GOT3 (cell line): ENCODE measurements at places on chromosomes 16 and 17.

- DNase-seq: no peak
Measured at GRCh38 chr16:87970186-87970585, 19.0 kb downstream of the BANP start.

GRCh38 chr17:7435676-7436555 lies 681 bp downstream of the TMEM102 start:
- no peak for DNase-seq

DNA sequence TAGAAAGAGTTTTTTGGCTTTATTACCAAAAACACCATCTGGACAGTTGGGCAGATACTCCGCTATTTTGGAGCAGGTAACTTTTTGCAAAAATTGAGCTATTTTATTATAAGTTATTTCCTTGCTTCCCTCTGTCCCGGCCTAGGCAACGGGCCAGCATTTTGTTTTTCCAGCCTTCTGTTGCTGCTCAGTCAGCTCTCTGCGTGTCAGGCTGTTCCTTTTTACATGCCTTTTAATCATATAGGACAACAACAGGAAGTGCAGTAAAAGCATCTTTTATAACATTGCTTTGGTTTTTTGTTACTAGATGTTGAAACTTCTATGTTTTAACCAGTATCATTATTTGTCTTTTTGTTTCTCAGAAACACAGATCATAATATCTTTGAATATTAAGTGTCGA lies 30.4 kb downstream of the PPM1D start:
- DNase-seq: no peak

DNA sequence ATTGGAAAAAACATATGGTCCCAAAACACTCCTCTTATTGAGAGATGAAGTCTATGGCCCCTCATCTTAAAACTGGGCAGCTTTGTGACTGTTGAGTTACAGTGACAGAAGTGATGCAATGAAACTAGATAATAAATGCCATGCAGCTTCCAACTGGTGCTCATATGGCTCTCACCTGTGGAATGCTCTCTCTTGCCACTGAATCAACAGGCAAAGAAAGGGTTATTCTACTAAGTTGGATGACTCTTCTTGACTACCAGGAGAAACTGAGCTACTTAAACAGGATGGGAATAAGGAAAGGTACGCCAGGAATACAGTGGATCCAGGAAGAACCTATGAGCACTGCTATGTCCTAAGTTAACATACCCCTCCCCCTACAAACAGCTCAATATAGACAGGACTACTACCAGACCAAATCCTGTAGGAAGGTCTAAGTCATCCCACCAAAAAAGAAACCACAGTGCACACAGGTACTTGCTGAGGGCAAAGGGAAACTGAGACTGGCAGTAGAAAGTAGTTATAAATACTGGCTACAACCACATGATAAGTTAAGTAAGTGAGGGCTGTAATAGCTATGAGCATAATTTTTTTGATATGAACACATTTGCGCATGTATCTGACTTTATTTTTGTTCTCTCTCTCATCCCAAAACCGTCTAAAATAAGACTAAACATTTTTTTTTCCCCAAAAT lies 398.5 kb downstream of the ZFHX3 start:
- no peak for DNase-seq

GRCh38 chr16:58459344-58460218 lies 40.4 kb upstream of the NDRG4 start:
- peak; percentile 36 for DNase-seq

DNA sequence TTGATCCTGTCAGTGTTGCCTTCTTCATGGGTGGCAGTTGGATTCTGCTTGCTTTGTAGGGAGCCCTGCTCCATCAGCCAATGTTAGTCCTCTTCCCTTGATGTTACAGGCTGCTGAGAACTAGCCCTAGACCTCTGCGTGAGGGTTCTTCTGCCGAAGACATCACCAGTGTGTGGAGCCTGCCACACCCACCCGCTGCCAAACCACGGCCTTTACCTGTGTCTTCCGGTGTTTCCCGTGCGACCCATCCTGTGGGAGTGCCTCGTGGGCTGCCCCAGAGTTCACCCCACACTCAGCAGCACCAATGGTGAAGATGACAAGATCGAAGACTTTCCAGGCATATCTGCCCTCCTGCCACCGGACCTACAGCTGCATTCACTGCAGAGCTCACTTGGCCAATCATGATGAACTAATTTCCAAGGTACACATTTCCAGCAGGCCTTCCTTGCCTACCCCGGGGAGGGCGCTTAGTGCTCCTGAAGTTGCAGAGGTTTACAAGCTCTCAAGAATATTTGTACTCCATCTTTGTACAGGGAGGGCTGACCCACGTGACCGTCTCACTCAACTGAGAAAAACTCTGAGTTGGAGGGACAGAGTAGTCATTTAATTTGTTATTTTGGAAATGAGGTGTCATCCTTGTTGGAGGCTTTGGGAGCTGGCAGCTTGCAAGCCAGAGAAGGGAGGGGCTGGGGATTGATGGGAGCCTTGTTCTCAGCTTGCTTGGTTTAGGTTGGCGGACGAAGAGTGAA lies 21.8 kb downstream of the YPEL2 start:
- no peak for DNase-seq

- no peak for DNase-seq
Measured at GRCh38 chr17:56290802-56291118, 137.5 kb downstream of the ANKFN1 start.

GRCh38 chr16:67364600-67365235 lies 28.6 kb downstream of the TPPP3 start:
- DNase-seq: no peak

GRCh38 chr17:38326996-38327792 lies 16.6 kb downstream of the GPR179 start:
- DNase-seq: no peak

DNA sequence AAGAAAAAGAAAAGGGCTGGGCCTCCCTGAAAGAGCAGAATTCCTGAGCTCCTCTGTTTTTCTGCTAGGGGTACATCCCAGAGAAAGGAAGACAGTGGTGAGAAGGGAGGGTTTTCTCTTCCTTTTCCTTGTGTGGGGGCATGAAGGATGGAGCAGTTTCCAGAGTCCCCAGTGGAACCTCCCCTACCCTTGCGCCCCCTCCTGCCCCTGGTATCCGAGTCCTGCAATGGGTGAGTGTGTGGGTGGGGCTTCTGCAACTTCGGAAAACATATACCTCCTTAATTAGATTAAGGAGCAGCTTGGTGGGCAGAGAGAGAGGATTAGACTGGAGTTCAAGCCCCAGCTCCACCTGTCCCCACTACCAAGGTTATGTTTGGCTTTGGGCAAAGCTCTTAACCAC lies 5.4 kb upstream of the GIP start:
- DNase-seq: no peak

- no peak for DNase-seq
Measured at GRCh38 chr16:17380613-17381012, 90.1 kb downstream of the XYLT1 start.

DNA sequence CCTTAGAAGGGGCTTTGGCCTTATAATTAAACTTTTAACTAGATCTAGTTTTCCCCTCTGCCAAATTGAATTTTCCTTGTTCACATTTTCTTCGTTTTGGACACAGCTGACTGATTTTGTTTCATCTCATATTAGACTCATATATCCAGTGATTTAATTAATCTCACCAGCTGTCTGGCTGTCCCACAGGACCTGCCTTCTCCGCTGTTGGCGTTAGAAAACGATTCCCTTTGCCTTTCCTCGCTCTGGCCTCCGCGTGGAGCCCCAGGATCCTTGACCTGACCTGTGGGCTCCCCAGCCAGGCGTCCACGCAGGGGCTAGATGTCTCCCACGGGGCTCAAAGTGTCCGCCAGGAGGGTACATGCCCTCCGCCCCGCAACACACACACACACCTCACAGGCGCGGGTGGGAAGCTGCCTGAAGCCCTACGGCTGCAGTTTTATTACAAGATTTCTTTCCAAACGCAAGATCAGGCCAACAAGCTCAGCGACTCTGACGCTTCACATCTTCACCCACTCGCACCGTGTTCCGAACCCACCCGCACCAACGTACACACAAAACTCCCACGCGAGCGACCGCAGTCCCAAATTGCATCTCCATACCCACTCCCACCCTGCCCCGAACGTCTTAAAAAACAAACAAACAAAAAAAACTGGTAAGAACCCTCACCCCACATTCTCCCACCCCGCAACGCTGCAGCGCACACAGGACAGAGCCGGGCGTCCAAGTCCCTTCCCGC lies 1.1 kb downstream of the RPRML start:
- no peak for DNase-seq
